ENCODE measurements at places on chromosomes 12 and 14.

DNA sequence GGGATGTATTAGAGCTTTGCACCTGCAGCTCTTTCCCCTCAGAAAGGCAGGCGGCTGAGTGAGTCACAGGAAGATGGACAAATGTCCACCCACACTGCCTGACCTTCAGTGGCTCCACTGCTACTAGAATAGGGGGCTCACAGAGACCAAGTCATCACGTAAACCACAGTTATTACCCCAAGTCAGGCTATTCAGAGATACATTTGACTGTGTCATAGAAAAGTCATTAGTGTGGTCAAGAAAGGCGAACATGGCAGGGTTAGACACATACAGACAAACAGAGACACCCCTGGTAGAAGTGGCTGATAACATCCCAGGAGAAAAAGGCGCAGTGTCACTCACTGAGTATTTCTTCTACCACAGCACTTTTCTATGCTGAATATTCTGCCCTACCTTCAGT, 36.0 kb downstream of the GCH1 start:
- peak overlapping the region; percentile 64 for H3K27ac ChIP-seq
- no peaks in the 10 kb centered on the region for H3K27me3 ChIP-seq
- H3K4me1 ChIP-seq = peaks cover 37% of the 10 kb centered on the region
- H3K36me3 ChIP-seq = peaks cover 22% of the 10 kb centered on the region
- DNase-seq = no peak
- no peak overlapping the region for H3K4me3 ChIP-seq

DNA sequence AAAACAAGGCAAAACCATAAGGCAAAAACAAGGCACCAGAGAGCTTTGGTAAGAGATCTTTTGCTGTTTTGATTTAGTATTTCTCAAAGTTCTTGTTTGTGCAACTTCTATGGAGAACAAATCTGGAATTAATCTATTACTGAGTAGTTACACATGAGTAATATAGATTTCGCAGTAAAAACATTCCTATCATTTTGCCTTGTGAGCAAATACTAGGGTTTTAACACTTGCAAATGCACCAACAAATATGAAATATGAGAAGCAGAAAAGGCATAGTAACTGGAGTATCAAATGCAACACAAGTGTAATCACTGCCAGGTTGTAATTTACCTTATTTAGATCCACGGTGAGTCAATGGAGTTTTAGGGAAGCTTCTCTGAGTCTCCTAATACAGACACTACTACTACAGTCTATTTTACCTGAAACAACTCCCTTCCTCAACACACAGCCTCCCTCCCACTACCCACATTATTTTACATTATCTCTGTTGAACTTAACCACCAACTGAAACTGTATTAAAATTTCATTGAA, 324.1 kb downstream of the FLRT2 start:
- no peak overlapping the region for H3K27ac ChIP-seq
- peaks cover 3% of the 10 kb centered on the region for H3K27me3 ChIP-seq
- H3K36me3 ChIP-seq = no peaks in the 10 kb centered on the region
- H3K4me1 ChIP-seq = peaks cover 8% of the 10 kb centered on the region
- DNase-seq = no peak

- H3K27ac ChIP-seq = no peak overlapping the region
- no peak overlapping the region for H3K4me3 ChIP-seq
- H3K27me3 ChIP-seq = no peaks in the 10 kb centered on the region
- no peaks in the 10 kb centered on the region for H3K36me3 ChIP-seq
- H3K4me1 ChIP-seq = no peaks in the 10 kb centered on the region
These were observed 60.5 kb downstream of the CACNA1C start for GRCh38 chr12:2113119-2113912.

GRCh38 chr14:56753396-56753795, 56.9 kb downstream of the OTX2 start:
- H3K27me3 ChIP-seq = peaks cover 27% of the 10 kb centered on the region
- no peak overlapping the region for H3K27ac ChIP-seq
- H3K36me3 ChIP-seq = no peaks in the 10 kb centered on the region
- no peak for DNase-seq

DNA sequence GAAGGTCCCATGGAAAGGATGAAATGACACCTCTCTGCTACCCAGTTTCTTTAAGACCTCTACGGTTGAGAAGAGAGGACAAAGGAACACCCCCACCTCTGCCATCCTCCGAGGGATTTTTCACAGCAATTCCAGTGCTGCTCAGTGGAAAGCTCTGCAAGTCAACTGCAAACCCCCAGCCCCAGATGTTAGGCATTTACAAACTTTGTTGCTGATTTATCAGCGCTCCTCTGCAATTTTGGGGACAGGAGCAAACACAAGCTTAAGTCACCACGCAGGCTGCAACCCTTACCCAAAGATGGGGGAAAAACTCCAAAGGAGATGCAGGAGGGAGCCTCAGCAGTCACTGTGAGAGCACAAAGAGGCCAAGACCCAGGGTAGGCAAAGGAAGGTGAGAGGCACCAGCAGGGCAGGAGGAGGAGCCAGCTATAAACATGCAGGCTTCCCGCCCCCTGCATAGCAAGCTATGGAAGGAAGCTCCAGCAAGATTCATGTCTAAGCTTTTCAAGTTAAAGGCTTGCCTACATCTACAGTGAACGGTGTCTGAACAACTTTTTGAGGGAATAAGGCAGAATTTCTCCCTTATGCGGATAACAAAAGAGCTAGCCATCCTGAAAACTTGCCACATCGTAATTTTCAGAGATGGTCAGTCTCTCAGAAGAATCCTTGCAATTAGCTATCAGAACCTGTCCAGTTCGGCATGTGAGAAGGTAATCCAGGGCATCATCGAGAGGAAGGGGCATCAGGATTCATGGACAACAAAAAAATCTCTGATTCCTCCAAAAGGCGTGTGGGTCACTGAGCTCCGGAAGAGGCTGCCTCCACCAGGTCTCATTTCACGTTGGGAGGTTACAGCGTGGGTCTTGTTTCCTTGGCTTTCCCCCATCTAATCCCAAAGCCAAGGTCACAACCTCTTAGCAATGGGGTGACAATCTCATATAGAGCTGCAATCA, 3.9 kb downstream of the CTDSP2 start:
- peak; percentile 50 for DNase-seq
- H3K27ac ChIP-seq = peak overlapping the region; percentile 90
- no peaks in the 10 kb centered on the region for H3K27me3 ChIP-seq
- H3K36me3 ChIP-seq = peaks cover 2% of the 10 kb centered on the region

GRCh38 chr14:88170333-88170732, 152.7 kb downstream of the KCNK10 start:
- no peak for DNase-seq
- H3K4me1 ChIP-seq = peaks cover 5% of the 10 kb centered on the region
- no peak overlapping the region for H3K4me3 ChIP-seq
- H3K36me3 ChIP-seq = no peaks in the 10 kb centered on the region

GRCh38 chr14:89444044-89444443, 27.0 kb upstream of the FOXN3 start:
- H3K4me3 ChIP-seq = peak overlapping the region; percentile 20
- peaks cover 74% of the 10 kb centered on the region for H3K4me1 ChIP-seq

GRCh38 chr14:103550451-103551337, 11.8 kb downstream of the BAG5 start:
- H3K4me1 ChIP-seq = peaks cover 12% of the 10 kb centered on the region
- H3K36me3 ChIP-seq = peaks cover 14% of the 10 kb centered on the region
- H3K27me3 ChIP-seq = no peaks in the 10 kb centered on the region
- no peak overlapping the region for H3K4me3 ChIP-seq

- peaks cover 99% of the 10 kb centered on the region for H3K36me3 ChIP-seq
- H3K27ac ChIP-seq = peak overlapping the region; percentile 99
- no peaks in the 10 kb centered on the region for H3K27me3 ChIP-seq
These were observed 97.1 kb downstream of the DAD1 start for GRCh38 chr14:22491683-22492621.
